Endodermal cell (in vitro differentiated cells): ENCODE measurements at places on chromosomes 7 and 10.

DNA sequence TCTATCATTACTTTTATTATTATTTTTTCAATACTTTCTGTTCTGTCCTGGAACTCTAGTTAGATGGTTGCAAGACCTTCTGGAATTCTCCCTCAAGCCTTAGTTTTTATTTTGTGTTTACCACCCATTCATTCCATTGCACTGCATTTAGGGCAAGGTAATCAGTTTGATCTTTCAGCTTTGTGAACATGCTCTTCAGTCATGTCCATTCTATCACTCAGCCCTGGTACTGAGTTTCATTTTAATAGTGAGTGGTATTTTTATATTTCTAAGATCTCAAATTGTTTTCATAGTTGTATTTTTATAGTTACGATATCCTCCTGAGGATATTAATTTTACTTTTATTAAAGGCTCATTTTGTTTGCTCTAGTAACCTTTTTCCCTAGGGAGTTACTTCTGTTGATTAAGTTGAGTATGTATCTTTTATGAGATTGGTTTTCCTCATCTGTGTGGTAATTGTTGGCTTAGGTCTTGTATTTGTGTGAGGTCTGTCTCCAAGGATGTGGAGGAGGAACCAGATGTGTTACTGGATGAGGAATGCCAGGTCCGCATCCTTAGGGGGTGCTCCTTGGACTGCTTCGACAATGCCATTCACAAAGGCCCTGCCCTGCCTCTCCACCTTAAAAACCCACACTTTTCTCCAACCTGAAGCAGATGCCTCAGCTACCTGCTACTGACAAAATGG lies 46.7 kb upstream of the RAB18 start:
- DNase-seq, result no peak

- no peak for DNase-seq
These were observed 30.1 kb upstream of the TM9SF3 start for GRCh38 chr10:96616961-96617360.

DNA sequence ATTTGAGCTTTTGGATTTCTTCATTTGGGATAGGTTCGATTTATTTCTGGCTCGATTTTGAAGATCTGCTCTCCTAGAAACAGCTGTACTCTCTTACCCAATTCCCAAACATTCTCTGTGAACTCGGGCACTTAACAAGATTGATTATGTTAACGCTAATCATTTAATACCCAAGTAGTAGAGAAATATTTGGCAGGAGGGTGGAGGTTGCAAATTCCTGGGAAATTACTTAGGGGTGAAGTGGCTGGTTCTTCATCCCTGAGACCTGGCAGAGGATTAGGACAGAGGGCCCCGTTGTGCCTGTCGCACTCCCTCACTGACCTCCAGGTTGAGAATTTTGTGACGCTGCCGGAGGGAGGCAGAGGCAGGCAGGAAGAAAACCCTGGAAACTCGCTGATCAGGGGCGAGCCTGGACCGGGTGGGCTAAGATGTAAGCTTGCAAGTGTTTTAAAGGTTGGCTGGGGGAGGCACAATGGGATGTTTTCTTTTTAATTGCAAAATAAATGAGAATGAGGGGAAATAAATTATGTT lies 182.6 kb downstream of the TCF7L2 start:
- DNase-seq, result peak; percentile 87

DNA sequence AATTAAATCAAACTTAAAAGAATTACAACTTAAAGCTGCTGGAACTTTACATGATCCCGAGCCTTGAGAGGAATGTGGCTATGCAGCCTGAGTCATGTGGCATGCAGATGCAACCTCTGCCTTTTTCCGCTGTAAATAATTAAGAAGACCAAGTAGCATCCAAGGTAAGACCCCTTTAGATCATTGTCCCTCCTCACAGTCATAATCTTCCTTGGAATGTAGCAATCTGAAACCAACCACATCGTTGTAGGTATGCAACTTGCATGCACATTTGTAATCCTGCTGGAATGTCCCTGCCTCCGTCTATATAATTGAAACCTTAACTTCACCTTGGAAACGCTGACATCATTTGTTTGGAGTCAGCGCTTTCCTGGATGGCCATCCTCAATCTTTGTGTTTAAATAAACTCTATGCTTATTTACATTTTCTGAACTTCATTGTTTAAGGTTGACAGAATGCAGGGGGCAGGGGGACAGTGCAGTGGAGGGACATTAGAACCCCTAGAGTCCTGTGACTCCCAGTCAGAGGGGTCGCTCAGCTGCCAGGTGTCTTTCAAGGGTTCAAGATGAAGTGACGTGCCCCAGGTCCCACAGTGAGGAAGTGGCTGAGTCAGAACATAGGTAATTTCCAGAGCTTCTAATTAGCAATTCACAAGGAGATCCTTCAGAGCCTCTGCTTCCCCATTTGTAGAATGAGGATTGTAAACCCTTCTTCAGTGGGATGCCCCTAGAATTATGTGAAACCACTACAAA lies 110.7 kb downstream of the RALA start:
- DNase-seq, result peak; percentile 75

DNA sequence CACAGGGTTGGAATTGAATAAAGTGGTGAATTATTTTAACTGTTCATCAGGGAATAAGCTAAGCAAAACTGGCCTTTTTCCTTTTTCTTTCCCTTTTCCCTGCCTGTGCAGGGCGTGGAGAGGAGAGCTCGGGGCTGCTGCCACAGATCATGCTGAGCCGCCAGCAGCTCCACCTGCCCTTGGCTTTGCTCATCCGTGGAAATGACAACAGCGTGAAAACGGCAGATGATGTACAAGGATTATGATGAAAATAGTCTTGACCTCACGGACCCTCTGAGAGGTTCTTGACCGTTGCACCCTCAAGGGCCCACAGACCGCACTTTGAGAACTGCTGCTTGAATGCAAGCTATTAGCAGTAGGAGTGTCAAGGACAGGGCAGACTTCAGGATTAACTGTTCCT lies 10.6 kb downstream of the PPP2R2D start:
- DNase-seq, result peak; percentile 27

GRCh38 chr10:48777110-48777509 lies 92.4 kb downstream of the WDFY4 start:
- DNase-seq, result no peak
